ENCODE measurements at places on chromosomes 4 and X.

DNA sequence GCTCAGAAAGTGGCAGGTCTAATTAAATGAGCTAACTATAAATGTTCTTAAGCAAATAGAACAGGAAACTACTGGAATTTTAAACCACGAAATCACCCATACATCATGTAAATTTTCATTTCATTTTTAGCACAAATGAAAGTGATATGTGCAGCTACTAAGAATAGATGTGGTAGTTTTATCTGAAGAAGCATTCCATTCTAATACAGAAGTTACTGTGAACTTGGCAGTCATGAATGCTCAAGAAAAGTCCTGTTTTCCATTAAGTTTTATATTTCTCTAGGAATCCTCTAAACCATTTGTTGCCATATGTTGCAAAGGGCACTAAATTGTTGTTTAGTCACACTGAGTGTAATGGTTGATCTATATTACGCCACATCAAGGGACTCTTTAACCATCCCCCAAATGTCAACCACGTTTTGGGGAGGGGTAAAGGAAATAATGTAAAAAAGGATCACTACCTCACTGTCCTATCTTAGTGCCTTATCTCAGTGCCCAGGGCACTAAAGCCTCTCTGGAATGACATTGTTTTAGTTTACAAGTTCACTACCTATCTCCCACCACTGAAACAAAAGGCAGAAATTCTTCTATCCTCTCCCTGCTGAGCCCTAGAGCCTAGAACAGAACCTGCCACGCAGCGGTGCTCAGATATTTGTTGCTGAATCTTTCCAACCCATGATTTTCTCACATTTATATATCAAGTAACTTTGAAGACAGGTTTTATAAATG, 118.0 kb downstream of the SHISA3 start:
- DNase-seq = no peak

GRCh38 chr4:75254745-75255144, 259.5 kb downstream of the RCHY1 start:
- no peak for DNase-seq

GRCh38 chr4:152014280-152014679, 253.5 kb upstream of the GATB start:
- peak; percentile 6 for DNase-seq

GRCh38 chr4:20359692-20360091, 108.0 kb downstream of the SLIT2 start:
- no peak for DNase-seq

GRCh38 chr4:57083090-57083489, 27.1 kb downstream of the IGFBP7 start:
- DNase-seq = no peak

DNA sequence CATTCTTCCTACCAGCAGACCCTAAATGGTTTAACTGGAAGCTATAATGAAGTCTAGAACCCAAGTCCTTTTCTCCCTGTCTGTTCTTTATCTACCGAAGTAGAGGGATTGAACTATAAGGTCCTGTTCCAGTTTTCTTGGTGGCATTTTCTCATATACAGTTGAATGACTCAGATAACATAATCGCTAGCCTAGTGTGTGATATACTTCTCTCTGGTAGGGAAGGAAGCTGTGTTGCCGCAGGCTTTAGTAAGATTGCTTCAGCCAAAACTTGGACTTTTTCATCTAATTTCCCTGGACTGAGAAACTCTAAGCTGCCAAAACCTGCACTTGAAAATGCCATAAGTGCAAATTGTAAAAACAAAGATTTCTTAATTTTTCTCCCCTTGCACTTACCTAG, 123.4 kb downstream of the NWD2 start:
- no peak for DNase-seq

DNA sequence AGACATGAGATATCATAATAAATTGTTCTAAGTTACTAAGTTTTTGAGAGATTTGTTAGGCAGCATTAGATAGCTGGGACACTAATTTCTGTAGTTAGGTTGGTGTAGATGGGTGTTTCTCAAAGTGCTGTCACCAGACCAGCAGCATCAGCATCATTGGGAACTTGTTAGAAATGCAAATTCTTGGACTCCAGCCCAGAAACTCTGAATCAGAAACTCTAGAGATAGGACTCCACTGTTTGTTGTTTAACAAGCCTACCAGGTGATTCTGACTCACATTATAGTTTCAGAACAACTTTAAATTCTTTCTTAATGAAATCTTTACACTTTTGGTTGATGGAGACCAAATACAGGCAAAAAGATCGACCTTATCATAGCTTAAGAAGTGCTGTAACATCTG, 173.7 kb downstream of the PABPC4L start:
- no peak for DNase-seq

GRCh38 chr4:40160258-40160657, 36.6 kb upstream of the RHOH start:
- DNase-seq = no peak

DNA sequence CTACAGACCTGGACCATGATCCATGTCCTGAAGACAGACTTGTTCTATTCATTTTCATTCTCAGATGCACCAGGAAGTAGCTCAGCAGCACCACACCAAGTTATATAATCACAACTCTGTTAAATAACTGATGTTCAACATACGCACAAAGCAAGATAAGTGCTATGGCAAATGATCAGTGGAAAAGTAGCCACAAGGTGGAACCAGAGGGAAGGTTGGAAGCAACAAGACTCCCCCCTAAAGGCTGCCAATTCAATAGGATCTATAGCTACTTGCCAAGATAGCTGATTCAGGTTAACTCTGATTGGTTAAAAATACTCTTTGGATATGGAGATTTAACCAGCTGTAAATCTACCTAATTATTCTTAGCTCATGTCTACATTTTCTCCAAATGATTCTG, 23.7 kb upstream of the FAM47B start:
- DNase-seq = no peak

- no peak for DNase-seq
Observed at GRCh38 chr4:134202166-134202956, 772 bp upstream of the PABPC4L start.

GRCh38 chrX:24301806-24302205, 12.1 kb downstream of the SUPT20HL2 start:
- no peak for DNase-seq

GRCh38 chr4:73662709-73663546, 42.7 kb upstream of the RASSF6 start:
- DNase-seq = peak; percentile 19

- DNase-seq = no peak
Observed at GRCh38 chr4:115113506-115114106, at the start of gene NDST4. NDST4 (minus strand) TSS chr4:115113620; CDS start chr4:115077036, 36,584 bp downstream.

- peak; percentile 9 for DNase-seq
Observed at GRCh38 chrX:70998411-70999027, 67.6 kb upstream of the SLC7A3 start.

DNA sequence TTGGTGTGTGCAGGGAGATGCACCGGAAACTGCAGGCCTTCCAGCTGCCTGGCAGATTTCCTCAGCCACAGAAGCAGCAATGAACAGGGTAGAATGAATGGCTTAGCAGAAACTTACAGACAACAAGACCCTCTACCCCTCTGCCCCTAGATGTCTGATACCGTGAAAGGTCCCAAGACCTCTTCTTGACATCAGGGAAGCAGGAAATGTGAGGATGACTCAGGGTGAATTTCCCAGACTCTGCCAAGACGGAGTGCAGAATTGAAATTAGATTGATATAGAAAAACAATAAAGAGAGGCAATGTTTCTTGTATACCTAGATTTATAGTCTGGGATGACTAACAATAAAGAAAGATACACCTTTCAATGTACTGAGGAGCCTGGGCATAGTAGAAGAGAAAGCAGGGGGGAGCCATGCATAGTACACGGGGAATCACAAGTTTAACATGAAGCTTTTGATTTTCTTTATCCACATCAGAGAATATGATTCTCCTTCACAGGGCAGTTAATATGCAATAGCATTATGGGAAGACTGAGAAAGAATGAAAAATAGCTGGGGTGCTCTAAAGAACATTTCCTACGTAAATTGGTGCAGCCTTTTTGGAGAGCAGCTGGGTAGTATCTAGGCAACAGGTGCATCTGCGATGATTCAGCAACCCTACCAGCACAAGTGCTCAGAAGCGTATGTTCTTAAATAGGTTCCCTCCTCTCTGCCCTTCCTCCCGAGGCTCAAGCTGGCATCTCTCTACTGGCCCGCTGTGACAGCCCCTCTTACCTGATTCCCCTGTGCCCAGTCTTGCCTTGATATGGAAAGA, 18.3 kb upstream of the CXCR3 start:
- DNase-seq = no peak

GRCh38 chr4:47462799-47463234, 685 bp downstream of the COMMD8 start:
- no peak for DNase-seq

GRCh38 chrX:148771440-148771839, 271.0 kb downstream of the AFF2 start:
- DNase-seq = no peak

GRCh38 chr4:924107-925096, 7.7 kb downstream of the GAK start:
- DNase-seq = peak; percentile 33

- DNase-seq = no peak
Observed at GRCh38 chr4:45033676-45034419, 307.5 kb upstream of the GNPDA2 start.

GRCh38 chr4:18880871-18881270, 859.3 kb upstream of the LCORL start:
- no peak for DNase-seq

GRCh38 chr4:74426101-74426500, 18.8 kb upstream of the AREG start:
- DNase-seq = no peak

GRCh38 chr4:98433691-98434090, 172.5 kb downstream of the RAP1GDS1 start:
- DNase-seq = no peak

GRCh38 chr4:145003675-145004074, 94.3 kb downstream of the ANAPC10 start:
- DNase-seq = no peak

DNA sequence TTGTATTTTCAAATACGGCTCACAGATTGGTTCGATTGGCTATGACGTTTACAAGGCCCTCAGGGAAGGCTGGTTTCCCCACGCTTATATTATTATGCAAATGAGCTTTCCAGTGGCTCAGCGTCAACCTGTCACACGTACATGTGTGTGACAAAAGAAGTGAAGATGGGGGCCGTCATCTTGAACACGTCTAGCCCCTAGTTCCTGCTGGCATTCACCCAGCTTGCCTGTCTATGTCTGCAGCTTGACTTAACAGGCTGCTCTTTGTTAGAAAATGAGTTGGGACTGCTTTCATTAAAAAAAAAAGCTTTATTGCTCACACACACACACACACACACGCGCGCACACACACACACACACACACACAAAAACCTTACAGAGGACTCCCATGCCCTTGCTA, 283.6 kb upstream of the CTSO start:
- DNase-seq = no peak

- no peak for DNase-seq
Observed at GRCh38 chr4:48943387-48943786, 36.8 kb upstream of the OCIAD2 start.

GRCh38 chr4:38128478-38129459, 168.6 kb downstream of the PTTG2 start:
- peak; percentile 89 for DNase-seq

GRCh38 chr4:8238515-8239053, 31.0 kb upstream of the HTRA3 start:
- no peak for DNase-seq

DNA sequence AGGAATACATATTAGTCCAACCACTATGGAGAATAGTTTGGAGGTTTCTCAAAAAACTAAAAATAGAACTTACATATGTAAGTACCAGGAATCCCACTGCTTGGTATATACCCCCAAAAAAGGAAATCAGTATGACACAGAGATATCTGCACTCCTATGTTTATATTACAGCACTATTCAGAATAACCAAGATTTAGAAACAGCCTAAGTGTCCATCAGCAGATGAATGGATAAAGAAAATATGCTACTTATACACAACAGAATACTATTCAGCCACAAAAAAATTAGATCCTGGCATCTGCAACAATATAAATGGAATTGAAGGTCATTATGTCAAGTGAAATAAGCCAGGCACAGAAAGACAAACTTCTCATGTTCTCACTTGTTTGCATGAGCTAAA, 27.5 kb upstream of the ABCG2 start:
- DNase-seq = no peak

DNA sequence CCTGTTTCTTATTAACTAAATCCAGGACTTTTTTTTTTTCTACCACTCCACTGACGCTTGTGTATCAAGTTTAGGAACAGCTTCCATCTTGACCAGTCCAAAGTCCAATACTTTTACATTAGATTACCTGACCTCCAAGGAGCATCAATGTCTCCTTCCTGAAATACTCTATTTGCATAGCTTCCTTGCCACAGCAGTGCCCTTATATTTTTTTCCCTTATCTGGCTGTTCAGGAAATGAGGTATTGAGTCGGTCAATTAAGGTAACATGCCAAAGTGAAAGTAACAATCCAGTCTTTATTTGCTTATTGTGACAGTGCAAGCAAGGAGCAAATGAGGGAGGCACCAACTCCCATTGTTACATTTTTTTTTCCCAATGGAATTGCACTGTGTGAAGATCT, 730.8 kb upstream of the NDST4 start:
- no peak for DNase-seq

- no peak for DNase-seq
Observed at GRCh38 chr4:182538031-182538430, 294.8 kb downstream of the TENM3 start.

DNA sequence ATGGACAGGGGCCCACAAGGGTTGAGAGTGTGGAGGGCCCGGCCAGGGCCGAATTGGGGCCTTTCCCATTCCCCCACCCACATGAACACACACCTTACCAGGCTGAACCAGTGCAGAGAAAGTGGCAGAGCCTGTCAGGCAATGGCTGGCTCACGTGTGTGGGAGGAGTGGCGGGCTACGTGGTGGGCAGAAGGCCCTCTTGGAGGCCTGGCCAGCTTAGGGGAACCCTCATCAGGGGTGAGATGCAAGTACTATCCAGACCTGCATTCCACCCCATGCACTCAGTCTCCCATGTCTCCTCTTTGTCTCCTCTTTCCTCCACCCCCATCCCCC, 965 bp downstream of the TCEAL4 start:
- DNase-seq = no peak

- DNase-seq = peak; percentile 59
Observed at GRCh38 chrX:57821703-57822387, 88.4 kb downstream of the ZXDA start.

DNA sequence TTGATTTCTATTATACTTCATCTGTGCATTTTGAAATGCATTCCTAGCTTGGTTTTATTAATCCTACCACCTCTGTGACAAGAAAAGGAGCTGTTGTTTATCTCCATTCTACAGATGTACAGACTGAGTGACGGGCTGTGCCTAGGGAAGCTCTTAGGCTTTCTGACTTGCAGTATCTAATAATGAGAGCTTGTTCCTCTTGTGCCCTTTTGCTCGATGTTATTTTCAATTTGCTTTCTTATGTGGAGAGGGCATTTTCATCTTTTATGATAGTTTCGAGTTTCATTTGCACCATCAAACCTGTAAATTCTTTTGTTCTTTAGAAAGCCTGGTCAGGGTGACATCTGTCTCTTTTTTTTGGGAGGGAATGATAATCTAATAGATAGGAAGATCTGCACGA, 256.5 kb downstream of the C4orf33 start:
- DNase-seq = no peak

Data from activated CD4-positive, alpha-beta T cell treated with anti-CD3 and anti-CD28 coated beads, Interleukin-2, Interleukin-4, amounts not matched to agents 100 ng/mL and 50 ng/mL, durations not matched to agents 16 hours and 8 hours (primary cell).